ENCODE measurements at places on chromosomes 6 and 20. TPM values are rescaled to one million over a fixed set of nuclear protein-coding genes. Genes with fewer than 3 reads are reported as not detected.

WFDC5 gene
- total RNA-seq, result not detected

PGC gene
- total RNA-seq, result 0.81 TPM

- DNase-seq, result no peak
Observed at GRCh38 chr6:22008248-22008836, 288.5 kb downstream of the PRL start.

DNA sequence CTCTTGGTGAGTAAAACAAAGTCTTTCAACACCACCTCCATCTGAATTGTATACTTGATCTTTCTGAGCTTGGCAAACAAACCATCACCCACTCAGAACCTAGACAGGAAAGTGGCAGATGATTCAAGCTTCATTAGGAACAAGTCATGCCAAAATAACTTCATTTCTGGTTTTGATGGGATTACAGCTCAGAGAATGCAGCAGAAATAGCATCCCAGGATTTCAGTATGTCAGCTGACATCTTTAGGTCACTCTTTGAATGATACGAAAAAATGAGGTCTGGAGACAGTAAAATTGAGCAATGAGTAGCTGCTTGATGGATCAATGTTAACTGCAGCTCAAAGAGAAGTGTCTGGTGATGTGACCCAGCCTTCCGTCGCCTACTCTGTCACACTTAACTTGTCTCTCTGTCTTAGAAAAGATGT, 92.4 kb downstream of the GJA10 start:
- DNase-seq, result no peak

DNA sequence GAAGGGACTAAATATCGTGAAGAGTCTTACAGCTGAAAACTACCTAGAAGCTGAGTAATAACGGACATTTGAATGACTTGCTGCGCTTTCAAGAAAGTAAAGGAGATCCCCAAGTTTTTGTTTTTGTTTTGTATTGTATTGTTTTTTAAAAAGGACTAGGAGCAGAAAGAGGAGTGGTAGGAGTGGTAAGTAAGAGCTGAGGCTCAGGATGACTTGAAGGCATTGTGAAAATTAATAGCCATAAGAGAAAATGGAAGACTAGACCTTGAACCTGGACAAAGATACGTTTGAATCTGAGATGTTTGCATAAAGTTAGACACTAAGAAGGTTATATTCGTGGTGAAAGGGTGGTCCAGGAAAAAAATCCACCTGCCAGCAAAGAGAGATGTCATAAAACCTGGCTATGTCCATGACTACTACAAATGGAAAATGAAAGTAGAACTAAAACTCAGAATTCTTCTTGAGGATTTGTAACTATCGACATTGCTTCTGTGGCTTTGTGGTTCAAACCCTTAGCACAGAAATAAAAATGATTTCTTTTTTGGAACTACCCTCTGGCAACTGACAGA, 824.8 kb upstream of the FLRT3 start:
- no peak for DNase-seq

- DNase-seq, result no peak
Observed at GRCh38 chr20:8602389-8603116, 466.3 kb upstream of the PLCB4 start.

DNA sequence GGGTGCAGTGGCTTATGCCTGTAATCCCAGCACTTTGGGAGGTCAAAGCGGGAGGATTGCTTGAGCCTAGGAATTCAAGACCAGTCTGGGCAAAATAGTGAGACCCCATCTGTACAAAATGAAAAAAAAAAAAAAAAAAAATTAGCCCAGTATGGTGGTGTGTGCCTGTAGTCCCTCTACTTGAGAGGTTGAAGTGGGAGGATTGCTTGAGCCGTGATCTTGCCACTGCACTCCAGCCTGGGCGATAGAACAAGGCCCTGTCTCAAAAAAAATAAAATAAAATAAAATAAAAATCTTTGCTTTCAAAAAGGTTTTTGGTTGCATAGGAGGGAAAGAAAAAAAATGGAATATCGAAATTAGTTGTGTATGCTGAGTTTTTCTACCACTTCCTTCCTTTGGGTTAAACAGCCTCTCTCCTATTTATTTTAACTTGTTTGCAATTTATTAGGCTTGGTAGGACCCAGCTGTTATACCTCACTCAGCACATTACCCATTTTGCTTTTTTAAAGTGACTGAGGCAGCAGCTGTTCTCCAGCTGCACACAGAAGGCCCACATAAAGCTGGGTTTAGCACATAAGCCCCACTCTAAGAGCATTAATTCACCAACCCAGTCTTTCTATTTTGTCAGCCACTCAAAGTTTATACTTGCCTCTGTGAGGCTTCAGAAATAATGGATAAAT, 152.3 kb downstream of the ZFAND3 start:
- DNase-seq, result no peak

- DNase-seq, result no peak
Observed at GRCh38 chr6:13436399-13437217, 50.8 kb downstream of the GFOD1 start.

DNA sequence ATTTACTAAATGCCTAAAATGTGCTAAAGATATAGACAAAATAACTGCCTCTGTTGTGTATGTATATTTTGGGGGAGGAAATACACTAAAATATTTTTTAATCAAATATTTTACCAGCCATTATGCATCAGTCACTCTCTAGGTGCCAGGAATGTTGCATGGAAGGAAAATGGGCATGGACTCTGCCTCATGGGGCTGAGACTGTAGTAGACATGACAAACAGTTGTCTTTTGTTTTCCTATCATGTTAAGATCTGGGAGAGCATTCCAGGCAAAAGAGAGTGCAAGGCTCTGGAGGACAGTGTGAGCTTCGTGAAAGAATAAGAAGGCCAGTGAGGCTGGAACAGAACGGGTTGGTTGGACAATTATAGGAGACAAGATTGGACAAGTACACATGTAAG, 26.5 kb downstream of the HLA-DOB start:
- DNase-seq, result no peak

DNA sequence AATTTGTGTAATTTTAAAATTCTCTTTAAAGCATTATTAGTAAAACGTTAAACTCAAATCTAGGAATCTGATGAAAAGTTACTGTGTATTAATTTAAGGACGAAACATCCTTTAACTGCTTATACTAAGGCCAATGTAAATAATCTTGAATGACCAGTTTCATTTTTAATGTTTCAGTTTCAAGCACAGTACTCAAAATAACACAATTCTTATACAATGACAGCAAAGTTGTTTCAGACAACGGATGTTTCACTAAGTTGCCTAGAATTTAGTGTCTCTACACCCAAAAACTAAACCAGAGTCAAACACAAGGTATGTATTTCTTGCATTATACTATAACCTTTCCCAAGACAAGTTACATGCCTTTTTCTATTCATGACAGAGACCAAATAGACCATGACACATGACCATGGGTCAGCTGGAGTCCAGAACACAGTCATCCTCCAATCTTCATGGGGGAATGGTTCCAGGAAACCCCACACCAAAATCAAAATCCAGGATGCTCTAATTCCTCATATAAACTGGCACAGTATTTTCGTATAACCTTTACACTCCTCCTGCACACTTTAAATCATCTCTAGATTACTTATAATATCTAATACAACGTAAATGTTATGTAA, 7.7 kb downstream of the PHIP start:
- no peak for DNase-seq

GRCh38 chr6:1162367-1163275, 149.3 kb upstream of the FOXQ1 start:
- no peak for DNase-seq
